ENCODE measurements at places on chromosomes 6 and 20.

DNA sequence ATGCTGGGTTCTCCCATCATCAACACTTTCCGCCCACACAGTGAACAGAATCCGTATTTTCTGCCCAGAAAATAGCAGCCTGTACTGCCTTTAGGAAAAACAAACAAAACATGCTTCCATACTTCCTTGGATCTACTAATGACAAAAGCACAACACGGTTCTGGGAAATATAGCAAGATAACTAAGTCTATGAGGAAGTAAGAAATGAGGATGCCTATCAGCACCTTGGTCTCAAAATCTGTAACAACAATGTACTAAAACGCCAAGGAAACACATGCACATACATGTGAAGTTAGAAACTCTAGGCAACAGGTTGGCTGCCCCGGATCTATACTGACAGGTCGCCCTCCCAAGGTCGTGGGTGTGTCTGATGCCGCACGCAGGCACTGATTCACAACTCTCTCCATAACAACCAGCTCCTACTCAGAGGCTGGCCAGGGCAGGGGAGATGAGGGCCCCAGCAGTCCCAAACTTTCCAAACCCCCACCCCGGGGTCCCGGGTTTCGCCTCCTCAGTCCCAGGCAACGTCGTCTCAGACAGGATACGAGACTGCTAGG, 710 bp downstream of the BTBD9 start:
- H3K27me3 ChIP-seq, result no peaks in the 10 kb centered on the region
- no peaks in the 10 kb centered on the region for H3K36me3 ChIP-seq
- peak overlapping the region; percentile 87 for H3K27ac ChIP-seq

GRCh38 chr6:12813321-12813720, 96.8 kb downstream of the PHACTR1 start:
- H3K4me3 ChIP-seq, result no peak overlapping the region
- H3K27me3 ChIP-seq, result peaks cover 5% of the 10 kb centered on the region
- H3K27ac ChIP-seq, result no peak overlapping the region
- no peaks in the 10 kb centered on the region for H3K36me3 ChIP-seq

GRCh38 chr6:22873513-22874136, 304.3 kb downstream of the HDGFL1 start:
- H3K4me3 ChIP-seq, result no peak overlapping the region
- no peaks in the 10 kb centered on the region for H3K36me3 ChIP-seq
- H3K27ac ChIP-seq, result no peak overlapping the region
- no peaks in the 10 kb centered on the region for H3K27me3 ChIP-seq
- DNase-seq, result no peak

GRCh38 chr6:130622142-130622541, 205.1 kb upstream of the SMLR1 start:
- DNase-seq, result peak; percentile 28
- peaks cover 77% of the 10 kb centered on the region for H3K4me1 ChIP-seq
- peak overlapping the region; percentile 7 for H3K27ac ChIP-seq
- H3K27me3 ChIP-seq, result no peaks in the 10 kb centered on the region

DNA sequence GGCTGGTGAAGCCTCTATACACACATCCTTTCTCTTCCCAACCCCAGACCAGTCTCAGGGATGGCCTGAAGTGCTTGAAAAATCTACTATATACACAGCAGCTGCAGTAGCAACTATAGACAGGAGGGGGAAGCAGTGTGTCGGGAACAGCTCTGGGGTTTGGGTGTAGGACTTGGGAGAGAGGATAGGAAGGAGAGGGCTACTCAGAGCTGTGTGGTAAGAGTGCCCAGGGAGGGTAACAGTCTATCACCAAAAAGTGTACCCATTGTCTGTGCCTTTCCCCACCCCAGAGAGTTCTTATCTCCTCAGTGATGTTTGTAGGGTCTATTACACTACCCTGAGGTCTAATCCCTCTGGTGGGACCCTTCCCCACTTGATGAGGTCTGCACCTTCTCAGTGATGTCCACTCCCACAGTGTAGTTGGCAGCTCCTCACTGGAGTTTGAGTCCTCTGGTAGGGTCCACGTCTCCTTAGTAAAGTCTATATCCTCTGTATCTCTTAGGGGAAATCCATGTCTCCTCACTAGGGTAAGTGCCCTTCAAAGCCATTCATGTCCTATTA, 1.5 kb upstream of the GGT7 start:
- peak overlapping the region; percentile 91 for H3K4me3 ChIP-seq
- no peaks in the 10 kb centered on the region for H3K27me3 ChIP-seq
- H3K4me1 ChIP-seq, result peaks cover 52% of the 10 kb centered on the region
- DNase-seq, result peak; percentile 86

Measured in HFFc6 (cell line).